Posterior cingulate gyrus (tissue), 11 donors: ENCODE measurements at places on chromosomes 7 and 10.

DNA sequence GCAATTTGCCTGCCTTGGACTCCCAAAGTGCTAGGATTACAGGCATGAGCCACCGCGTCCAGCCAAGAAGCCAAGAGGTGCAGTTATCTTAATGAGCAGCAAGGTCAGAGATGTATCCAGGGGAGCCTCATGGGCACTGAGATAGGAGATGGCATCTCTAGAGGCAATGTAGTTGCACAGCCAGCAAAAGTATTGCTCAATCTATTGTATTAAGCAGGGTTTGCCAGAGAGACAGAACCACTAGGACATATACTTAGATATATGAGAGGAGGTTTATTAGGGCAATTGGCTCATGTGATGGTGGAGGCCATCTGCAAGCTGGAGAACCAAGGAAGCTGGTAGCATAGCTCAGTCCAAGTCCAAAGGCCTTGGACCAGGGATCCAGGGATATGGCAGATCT is 16.3 kb upstream of the VPS26A start:
- no peak for DNase-seq

DNA sequence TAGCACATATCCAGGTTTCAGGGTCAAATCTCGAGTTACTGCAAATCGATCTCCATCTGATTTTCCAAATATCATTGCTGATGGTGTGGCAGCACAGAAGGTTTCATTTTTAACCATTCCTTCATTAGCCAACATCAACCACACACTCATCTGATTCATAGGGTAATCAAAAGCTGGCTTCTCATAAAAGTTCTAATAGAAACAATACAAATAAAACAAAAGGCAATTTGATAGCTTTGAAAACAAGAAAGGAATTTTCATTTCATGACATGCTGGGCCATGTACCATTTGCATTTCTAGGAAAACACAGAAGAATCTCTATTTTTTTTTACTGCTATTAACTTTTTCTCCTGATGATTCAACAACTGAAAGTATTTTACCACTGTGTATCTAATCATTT is 147.7 kb upstream of the SLC26A5 start:
- no peak for DNase-seq

- DNase-seq: peak; percentile 86
These were observed at the start of gene ADAP1 for GRCh38 chr7:954330-955238. ADAP1 (minus strand) TSS chr7:954680; CDS start chr7:954477, 203 bp downstream.

- DNase-seq: no peak
These were observed 22.2 kb downstream of the PLA2G12B start for GRCh38 chr10:72932259-72933015.

DNA sequence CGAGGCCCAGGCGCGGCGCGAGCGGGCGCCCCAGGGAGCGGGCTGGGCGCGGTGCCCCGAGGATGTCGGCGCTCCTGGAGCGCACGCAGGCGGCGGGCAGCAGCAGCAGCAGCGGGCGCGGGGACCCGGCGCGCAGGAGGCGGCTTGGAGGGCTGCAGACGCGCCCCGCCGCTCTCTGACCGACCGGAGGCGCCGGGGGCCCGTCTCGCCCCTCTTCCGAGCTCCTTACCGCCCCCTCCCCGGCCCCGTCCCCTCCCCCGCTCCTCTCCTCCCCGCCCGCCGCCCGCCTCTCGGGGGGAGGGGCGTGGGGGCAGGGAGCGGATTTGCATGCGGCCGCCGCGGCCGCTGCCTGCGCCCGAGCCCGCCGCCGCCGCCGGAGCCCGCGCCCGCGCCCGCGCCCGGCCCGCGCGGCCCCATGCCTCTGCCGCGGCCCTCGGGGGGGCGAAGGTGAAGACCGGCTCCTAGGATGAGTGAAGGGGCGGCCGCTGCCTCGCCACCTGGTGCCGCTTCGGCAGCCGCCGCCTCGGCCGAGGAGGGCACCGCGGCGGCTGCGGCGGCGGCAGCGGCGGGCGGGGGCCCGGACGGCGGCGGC is at the start of gene NRG3:
TSS of gene NRG3 (plus strand) at position 320 of the 592 bp plus-strand sequence.
- peak; percentile 85 for DNase-seq

GRCh38 chr10:13788711-13789447 is 202.1 kb downstream of the PRPF18 start:
- DNase-seq: peak; percentile 51

- DNase-seq: no peak
These were observed 591.5 kb downstream of the DNAJB6 start for GRCh38 chr7:157928171-157928794.

DNA sequence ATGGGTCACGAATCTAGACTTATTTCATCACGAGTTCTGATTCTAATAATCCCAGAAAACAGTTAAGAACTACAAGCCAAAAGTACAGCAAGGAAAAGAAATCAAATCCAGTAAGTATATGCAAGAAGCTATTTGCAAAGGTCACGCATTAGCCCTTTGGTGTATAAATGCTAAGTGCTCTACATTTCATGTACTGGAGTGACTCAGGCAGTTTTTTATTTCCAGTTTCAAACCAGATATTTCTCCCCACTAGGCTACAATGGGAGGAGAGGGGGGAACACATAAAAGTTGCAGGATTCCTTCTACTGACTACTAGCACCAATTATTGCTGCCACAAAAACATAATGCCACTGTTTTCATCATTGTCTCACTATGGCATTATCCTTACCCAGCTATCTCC is 148.0 kb downstream of the NRCAM start:
- DNase-seq: no peak

DNA sequence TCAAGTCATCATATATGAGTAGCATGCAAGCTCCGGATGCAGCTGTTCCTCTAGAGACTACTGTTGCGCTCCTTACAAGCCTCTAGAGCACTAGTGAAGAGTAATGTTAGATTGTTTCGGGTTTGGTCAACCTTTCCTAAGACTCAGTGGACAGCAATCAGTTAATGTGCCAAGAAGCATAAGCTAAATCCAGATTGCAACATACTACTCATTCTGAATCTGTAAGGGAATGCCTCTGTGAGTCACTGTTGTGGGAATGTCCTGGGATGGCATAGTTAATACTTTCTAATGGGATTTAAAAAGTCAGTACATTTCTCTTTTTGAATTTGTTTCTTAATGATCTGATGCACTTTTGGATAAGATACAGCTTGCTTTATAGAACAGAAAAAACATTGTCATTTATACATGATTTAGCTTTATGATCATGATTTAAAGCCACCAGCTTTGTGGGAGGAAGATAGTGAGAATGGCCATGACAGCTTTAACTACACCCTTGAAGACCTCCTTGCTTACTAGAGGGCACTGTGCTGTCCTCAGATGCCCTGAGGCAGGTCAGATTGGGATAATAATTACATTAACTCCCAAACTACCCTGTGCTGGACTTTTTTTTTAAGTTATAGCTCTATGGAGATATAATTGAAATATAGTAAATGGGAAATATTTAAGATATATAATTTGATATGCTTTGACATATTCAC is 138.4 kb downstream of the SDK1 start:
- no peak for DNase-seq

- no peak for DNase-seq
These were observed 44.9 kb upstream of the ANK3 start for GRCh38 chr10:60434418-60435046.

GRCh38 chr7:29372351-29373090 is 177.9 kb downstream of the CHN2 start:
- DNase-seq: no peak

DNA sequence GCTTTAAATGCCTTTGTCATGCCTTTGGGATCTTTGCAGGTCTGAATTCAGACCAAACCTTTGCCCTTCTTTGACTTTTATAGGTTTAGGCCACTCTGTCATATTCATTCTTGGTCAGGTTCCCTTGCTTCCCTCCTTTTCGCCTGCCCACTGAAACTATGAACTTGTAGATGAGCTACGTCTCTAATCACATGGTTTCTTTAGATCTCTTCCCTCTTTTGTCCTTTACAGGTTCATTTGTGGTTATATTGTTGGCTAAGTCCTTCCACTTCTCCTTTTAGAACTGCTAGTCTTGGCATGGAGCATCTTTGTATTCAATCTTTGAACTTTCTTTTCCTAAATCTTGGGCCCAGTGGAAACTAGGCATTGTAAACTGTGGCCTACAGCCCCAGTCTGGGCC is 104.0 kb upstream of the ZEB1 start:
- no peak for DNase-seq

- no peak for DNase-seq
These were observed 130.0 kb downstream of the TES start for GRCh38 chr7:116340201-116340847.

- no peak for DNase-seq
These were observed 436.1 kb downstream of the TYW1 start for GRCh38 chr7:67432536-67433234.

DNA sequence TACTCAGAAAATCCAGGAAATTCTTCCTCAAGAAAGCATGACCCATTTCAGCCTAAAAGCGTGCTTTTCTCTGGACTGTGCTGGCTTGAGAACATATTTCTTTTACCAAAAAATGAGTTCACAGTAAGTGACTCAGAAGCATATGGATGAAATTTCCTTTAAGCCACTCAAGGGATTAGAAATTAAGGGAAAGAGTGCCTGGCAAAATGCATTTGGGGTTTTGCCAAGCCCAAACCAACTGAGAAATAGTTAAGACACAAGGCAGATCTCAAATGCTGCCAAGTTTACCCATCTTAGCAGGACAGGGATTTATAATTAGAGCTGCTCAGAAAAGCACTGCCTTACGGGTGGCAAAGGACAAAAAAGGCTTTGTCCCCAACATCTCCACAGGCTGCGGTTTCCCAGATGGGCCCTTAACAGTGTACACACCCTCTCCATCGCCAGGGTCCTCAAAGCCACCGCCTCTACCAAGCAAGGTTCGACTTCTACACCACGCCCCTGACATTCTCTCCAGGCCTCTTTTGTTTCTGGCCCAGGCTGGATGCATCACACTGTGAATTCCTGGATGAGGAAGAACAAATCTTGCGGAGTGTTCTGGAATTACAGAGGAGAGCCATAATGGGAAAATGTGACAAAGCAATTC is 30.1 kb upstream of the CDHR3 start:
- no peak for DNase-seq

GRCh38 chr7:27420702-27421101 is 178.1 kb downstream of the EVX1 start:
- DNase-seq: no peak

GRCh38 chr7:144720710-144721109 is 115.1 kb downstream of the TPK1 start:
- no peak for DNase-seq

- peak; percentile 44 for DNase-seq
These were observed 29.7 kb downstream of the ZFAND2A start for GRCh38 chr7:1130021-1130990.

DNA sequence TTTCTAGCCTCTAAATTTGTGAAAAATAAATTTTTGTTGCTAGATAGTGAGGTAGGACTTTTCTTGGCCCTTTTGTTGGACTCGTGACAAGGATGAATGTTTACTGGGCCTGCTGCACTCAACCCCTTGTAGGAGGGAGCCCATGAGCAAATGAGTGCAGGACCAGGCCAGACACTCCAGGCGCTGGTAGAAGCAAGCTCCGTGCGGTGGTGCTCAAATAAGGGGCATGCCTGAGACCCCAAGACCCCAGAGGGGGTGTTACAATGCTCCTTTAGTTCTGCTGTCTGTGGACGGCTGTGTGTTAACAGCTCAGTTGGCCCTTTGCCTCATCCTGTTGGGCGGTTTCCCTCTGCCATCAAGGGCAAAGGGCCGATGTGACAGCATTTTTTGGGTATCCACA is 1195.3 kb upstream of the PHF14 start:
- no peak for DNase-seq
